ENCODE measurements at places on chromosomes 2 and 18. TPM values are rescaled to one million over a fixed set of nuclear protein-coding genes. Genes with fewer than 3 reads are reported as not detected.

Gene MC5R
- not detected for total RNA-seq

- DNase-seq, result no peak
- H3K27ac ChIP-seq, result peak overlapping the region; percentile 75
- peaks cover 65% of the 10 kb centered on the region for H3K4me1 ChIP-seq
- no peaks in the 10 kb centered on the region for H3K27me3 ChIP-seq
- H3K4me3 ChIP-seq, result peak overlapping the region; percentile 32
Measured at GRCh38 chr18:77108821-77109647, 23.5 kb downstream of the MBP start.

- no peaks in the 10 kb centered on the region for H3K4me1 ChIP-seq
- no peaks in the 10 kb centered on the region for H3K36me3 ChIP-seq
- no peaks in the 10 kb centered on the region for H3K27me3 ChIP-seq
- H3K27ac ChIP-seq, result no peak overlapping the region
- no peak overlapping the region for H3K4me3 ChIP-seq
Measured at GRCh38 chr2:156352911-156353310, 20.4 kb upstream of the NR4A2 start.

DNA sequence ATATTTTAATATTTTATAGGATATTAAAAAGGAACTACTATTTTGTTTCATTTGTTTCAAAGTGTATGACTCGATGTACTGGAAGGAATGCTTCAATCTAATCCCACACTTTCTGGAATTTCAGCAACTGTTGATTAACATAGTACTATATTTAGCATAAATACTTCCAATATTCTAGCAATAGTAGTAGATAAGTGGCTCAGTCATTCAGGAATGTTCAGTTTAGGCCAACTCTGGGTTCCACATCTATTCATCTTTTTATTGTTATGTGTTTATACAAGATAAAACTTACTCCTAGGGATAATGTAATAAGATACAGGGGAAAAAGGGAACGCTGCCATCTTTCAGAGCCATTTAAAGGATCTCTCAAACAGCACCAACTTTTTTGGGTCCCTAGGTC lies 22.3 kb upstream of the ORC2 start:
- no peak overlapping the region for H3K27ac ChIP-seq
- no peak overlapping the region for H3K4me3 ChIP-seq
- no peaks in the 10 kb centered on the region for H3K4me1 ChIP-seq
- H3K27me3 ChIP-seq, result no peaks in the 10 kb centered on the region
- no peak for DNase-seq

- no peak overlapping the region for H3K4me3 ChIP-seq
- peaks cover 31% of the 10 kb centered on the region for H3K27me3 ChIP-seq
Measured at GRCh38 chr2:235563056-235563910, 69.4 kb downstream of the AGAP1 start.

DNA sequence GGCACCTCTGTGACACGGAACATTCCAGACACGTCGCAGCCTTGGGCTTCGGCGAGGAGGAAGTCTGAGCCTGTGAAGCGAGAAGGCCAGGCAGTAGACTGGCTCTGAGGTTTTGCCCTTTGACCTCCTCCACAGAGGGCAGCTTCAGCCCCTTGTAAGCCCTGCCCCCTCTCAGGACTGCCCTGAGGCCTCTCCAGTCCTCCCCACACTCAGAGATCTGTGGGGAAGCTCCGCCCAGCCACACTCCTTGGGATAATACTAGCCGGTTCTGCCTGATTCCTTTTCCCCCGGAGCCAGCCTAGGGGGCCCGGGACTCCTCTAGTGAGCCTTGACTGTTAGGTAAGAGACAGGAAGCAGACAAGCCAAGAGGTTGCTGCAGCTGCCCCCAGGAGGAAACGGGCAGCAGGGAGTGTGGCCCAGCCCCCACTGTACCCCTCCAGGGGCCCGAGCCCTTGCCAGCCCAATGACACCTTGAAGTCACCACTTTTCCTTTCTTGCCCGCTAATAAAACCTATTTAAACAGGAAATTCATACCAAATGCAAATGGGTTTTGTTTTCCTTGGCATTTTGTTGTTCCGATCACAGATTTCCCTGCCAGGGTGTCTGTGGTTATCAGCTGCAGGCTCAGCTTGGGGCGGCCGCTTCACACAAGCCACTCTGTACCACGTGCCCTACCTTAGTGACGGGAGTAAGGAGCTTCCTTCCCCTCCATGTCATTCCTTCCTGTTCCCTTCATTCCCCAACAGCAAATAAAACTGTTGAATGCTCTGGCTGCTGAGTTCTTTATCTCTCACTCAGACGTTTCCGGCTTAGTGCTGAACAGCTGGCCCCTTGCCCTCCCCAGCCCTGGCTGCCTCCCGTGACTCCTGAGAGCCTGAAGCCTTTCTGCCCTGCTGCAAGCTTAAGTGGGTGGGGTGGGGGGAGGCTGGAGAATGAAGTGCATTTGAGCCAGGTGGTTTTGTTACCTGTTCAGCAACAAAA lies 124.7 kb downstream of the CABLES1 start:
- peak overlapping the region; percentile 76 for H3K4me3 ChIP-seq
- H3K27me3 ChIP-seq, result no peaks in the 10 kb centered on the region
- H3K36me3 ChIP-seq, result peaks cover 5% of the 10 kb centered on the region

- H3K27me3 ChIP-seq, result no peaks in the 10 kb centered on the region
- peaks cover 27% of the 10 kb centered on the region for H3K36me3 ChIP-seq
- no peak overlapping the region for H3K27ac ChIP-seq
- H3K4me3 ChIP-seq, result no peak overlapping the region
- H3K4me1 ChIP-seq, result no peaks in the 10 kb centered on the region
Measured at GRCh38 chr2:135688978-135689377, 52.7 kb upstream of the UBXN4 start.

DNA sequence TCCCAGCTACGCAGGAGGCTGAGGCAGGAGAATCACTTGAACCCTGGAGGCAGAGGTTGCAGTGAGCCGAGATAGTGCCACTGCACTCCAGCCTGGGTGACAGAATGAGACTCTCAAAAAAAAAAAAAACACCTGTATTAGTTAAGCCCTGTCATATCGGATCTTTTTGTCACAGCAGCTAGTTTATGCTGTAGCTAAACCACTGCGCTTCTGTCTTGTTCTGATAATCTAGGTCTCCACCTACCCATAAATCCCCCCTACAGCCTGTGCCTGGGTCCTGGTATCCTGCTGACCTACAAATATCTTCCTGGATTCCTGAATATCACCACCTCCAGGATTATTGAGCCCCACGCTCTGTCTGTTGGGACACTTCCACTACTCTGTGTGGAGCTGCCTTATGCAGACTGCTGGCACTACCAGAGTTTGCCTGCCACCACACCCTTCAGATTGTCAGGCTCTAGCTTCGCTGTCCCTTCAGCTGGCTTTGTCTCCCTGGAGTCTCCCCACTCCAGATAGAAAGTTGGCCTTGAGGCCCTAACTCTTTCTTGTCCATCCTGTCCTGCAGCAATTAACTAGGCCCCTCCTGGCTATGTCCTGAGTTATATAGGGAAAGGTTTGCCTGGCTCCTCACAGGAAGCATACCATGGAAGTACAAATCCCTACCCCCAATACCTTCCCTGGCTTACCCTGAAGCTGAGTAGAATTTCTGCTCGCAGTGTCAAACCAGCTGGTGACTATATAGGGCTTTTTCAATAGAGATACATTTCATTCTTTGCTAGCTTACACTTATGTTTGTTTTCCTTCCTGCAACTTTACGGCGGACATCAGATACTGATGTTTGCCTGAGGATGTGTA lies 136.0 kb upstream of the SERTAD2 start:
- no peak overlapping the region for H3K27ac ChIP-seq
- DNase-seq, result no peak
- no peaks in the 10 kb centered on the region for H3K36me3 ChIP-seq
- no peak overlapping the region for H3K4me3 ChIP-seq

GRCh38 chr2:120647487-120647886 lies 88.2 kb upstream of the GLI2 start:
- peaks cover 2% of the 10 kb centered on the region for H3K36me3 ChIP-seq
- H3K27ac ChIP-seq, result no peak overlapping the region
- no peak overlapping the region for H3K4me3 ChIP-seq
- H3K27me3 ChIP-seq, result no peaks in the 10 kb centered on the region

DNA sequence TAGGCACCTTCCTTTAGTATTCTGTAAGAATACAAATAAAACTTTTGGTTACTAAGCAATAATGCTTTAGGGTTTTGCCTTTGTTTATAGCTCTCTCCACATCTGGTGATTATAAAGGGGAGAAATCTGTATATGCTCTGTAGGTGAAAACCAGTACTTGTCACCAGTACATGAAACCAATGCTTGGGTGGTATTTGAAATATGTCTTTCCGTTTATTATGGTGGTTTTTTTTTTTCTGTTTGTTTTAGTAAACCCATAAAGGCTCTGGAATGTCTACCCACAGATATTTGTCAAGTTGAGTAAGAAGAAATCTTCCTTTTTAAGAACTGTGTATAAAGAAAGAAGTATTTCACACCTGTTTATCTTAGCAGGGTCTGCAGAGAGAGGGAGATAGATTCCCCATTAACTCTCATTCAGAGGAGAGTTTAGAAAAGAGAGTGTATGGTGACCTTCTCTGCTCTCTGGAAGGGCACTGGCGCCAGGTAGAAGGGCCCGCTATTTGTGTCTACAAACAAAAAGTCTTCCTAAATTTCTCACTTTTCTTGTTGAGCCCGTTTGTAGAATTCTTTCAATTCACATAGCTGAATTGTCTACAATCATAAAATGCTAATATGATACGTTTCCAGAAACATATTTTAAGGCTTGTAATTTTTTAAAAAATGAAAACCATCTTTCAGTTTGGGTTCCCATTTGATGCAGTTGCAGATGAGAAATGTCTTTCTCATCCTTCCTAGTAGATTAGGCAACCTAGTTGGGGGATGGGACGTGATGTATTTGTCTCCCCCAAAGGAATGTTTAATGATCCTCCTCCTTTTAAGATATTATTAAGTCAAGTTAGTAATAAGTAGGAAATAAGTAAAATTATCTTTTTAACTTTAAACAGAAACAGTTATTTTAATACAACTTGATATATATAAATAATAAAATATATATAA lies 33.9 kb downstream of the MAP3K20 start:
- no peak overlapping the region for H3K27ac ChIP-seq
- peaks cover 10% of the 10 kb centered on the region for H3K4me1 ChIP-seq
- H3K27me3 ChIP-seq, result no peaks in the 10 kb centered on the region
- DNase-seq, result no peak

- no peak for DNase-seq
- no peak overlapping the region for H3K4me3 ChIP-seq
- H3K27me3 ChIP-seq, result no peaks in the 10 kb centered on the region
- no peak overlapping the region for H3K27ac ChIP-seq
Measured at GRCh38 chr2:70710038-70710690, 57.8 kb downstream of the ADD2 start.

- DNase-seq, result no peak
- H3K27me3 ChIP-seq, result peaks cover 12% of the 10 kb centered on the region
- no peaks in the 10 kb centered on the region for H3K36me3 ChIP-seq
Measured at GRCh38 chr18:9000733-9001132, 101.8 kb upstream of the NDUFV2 start.

DNA sequence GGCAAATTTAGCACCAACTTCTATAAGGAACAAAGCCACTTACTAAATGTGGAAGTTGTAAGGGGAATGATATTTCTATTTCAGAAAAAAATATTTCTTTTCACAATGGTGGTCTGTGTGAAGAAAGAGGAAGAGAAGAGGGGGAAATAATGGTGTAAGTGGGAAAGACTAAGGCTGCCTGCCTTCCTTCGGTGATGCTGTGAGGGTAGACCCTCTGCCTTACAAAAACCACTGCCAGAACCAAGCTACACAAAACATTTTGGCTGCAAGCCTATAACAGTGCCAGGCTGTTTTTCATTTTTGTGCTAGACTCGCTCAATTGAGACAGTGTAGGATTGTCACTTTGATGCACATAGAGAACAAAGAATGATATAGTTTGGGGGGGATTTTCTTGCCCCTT lies 286.6 kb downstream of the ZEB2 start:
- H3K27me3 ChIP-seq, result no peaks in the 10 kb centered on the region
- no peaks in the 10 kb centered on the region for H3K36me3 ChIP-seq
- no peak for DNase-seq
- H3K4me1 ChIP-seq, result peaks cover 66% of the 10 kb centered on the region

DNA sequence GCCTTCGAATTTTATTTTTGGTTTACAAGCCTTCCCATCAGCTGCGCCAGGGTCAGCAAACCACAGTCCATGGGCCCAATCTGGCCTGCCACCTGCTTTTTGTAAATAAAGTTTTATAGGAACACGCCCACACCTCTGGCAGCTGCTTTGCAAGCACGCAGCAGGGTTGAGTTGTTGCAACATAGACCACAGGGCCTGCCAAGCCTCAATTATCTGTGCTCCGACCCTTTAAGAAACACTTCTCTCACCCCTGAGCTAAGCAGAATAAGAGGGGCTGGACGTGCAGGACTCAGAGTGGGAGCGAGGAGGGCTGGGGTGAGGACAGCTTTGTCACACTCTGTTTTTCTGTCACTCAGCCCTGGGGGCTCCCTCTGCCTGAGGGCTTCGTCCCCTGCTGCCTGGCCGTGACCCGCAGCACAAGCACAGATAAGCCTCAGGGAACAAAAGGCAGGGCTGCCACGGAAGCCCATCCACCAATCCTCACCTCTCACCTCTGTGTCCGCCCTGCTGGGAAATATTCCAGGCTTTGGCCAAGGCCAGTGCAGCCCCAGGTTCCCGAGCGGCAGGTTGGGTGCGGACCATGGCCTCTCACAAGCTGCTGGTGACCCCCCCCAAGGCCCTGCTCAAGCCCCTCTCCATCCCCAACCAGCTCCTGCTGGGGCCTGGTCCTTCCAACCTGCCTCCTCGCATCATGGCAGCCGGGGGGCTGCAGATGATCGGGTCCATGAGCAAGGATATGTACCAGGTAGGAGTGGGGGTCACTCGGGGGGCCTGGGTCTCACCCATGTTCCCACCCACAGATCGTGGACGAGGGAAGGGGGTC lies at the start of gene AGXT:
Gene AGXT, plus strand, starts transcription at position 539 of the 823 bp plus-strand sequence. Its CDS starts 42 bp downstream, at position 581.
- no peaks in the 10 kb centered on the region for H3K4me1 ChIP-seq
- H3K27me3 ChIP-seq, result peaks cover 26% of the 10 kb centered on the region
- H3K36me3 ChIP-seq, result no peaks in the 10 kb centered on the region
- DNase-seq, result no peak
- H3K27ac ChIP-seq, result no peak within 1 kb of the TSS

DNA sequence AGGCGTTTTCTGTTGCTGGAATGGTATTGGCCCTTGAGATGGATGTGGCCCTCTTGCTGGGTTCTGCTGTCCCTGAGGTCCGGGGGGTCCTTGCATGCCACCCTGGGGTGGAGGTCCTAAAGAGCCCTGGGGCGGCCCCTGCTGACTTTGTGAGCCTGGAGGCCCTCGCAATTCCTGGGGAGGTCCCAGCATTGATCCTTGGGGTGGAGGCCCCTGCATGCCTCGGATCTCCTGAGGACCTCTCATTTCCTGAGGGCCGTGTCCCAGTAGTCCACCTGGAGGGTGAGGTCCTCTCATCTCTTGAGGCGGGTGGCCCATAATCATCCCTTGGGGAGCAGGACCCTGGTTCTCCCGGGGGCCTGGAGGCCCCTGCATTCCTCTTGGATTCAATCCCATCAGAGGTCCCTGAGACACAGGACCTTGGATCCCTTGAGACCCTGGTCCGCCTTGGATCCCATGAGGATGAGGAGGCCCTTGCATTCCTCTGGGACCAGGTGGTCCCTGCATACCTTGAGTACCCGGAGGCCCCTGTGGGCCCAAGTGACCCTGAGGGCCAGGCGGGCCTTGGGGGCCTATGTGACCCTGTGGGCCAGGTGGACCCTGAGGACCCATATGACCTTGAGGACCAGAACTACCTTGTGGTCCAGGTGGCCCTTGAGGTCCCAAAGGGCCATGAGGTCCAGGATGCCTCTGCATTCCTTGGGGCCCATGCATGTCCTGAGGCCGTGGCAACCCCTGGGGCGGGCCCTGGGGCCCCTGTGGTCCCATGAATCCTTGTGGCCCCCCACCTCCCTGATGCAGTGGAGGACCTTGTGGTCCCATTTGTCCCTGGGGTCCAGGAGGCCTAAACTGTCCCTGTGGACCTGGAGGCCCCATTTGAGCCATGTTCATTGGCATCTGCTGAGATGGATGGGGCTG lies 18.3 kb downstream of the SFT2D3 start:
- no peak overlapping the region for H3K27ac ChIP-seq
- H3K4me3 ChIP-seq, result no peak overlapping the region
- H3K36me3 ChIP-seq, result peaks cover 64% of the 10 kb centered on the region
- H3K27me3 ChIP-seq, result no peaks in the 10 kb centered on the region
- DNase-seq, result no peak
